ENCODE measurements at places on chromosomes 1 and 21.

GRCh38 chr1:66346057-66346795 is 187.7 kb upstream of the SGIP1 start:
- DNase-seq, result no peak

GRCh38 chr1:174209347-174210187 is 50.2 kb downstream of the RABGAP1L start:
- no peak for DNase-seq

- no peak for DNase-seq
Measured at GRCh38 chr21:45600248-45600647, 43.3 kb upstream of the PCBP3 start.

- no peak for DNase-seq
Measured at GRCh38 chr1:177469519-177469918, 298.8 kb downstream of the BRINP2 start.

DNA sequence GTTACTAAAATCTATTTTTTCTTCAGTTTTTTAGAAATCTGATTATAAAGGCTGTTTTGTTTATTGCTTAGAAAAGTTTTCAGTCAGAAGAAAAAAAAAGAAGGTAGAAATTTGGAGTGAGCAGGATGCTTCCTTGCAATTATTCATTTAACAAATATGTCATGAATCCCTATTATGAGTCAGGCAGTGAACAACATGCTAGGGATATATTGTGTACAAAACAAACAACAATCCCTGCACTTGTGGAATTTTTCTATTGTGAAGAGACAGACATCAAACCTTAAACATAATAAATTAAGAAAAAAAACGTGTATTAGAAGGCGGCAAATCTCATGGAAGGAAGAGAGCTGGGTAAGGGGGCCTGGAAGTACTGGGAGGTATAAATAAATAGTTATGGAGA is 664.1 kb upstream of the CAMK1G start:
- DNase-seq, result no peak

DNA sequence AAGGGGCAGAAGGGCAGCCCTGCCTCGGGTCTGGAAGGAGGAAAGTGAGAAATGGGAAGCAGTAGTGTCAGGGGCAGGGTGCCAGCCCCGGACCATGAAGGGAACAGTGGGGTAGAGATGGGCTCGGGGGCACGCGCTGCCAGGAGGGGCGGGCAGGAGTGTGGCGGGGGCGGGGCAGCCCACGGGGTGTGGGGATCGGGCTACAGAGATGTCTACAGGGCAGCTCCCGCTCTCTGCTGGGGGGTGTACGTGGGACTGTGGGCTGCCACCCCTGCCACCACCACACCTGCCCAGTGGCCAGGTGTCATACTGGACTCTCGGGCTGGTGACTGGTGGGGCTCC is 7.4 kb downstream of the ARHGEF16 start:
- DNase-seq, result no peak

- no peak for DNase-seq
Measured at GRCh38 chr1:61853583-61853982, 111.3 kb downstream of the PATJ start.

GRCh38 chr1:184340984-184341383 is 45.8 kb upstream of the C1orf21 start:
- no peak for DNase-seq

GRCh38 chr1:169526120-169526832 is 40.5 kb upstream of the SLC19A2 start:
- DNase-seq, result no peak

DNA sequence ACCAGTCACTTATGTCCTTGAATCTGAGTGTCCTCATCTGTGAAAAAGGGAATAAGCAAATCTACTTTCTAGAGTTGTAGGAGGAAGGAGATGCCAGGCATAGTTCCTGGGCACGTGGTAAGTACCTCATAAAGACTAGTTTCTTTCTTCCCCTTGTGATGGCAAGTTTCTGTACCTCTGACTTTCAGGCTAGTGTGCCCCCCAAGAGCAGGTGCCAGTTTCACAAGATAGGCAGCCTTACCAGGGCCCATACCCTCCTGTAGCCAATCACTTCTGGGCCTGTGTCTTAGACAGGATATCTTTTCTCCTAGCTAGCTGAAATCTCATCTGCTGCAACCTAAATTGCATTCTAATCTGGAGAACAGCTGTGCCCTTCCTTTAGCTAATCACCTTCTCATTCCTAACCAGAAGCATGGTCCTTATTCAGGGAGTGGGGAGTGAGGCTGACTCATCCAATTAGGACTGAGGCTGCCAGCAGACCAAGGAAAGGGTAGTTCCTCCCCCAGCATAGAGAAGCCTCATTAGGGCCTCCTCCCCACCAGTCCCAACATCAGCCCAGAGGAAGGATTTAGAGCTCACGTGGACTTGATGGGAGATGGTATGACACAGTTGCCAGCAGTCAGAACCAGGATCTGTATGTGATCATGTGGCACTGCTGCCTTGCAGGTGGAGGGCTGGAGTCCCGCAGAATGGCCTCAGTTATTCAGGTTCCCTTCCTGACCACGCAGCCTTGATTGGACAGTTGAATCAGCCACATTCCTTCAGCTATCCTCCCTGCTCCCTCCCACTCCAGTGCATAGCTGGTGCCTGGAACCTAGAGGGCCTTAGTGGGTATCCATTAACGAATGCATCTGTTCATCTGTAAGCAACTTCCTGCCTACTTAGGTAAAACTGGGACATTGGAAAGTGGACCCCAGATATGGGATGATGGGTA is 7.9 kb downstream of the KLHDC8A start:
- DNase-seq, result no peak

DNA sequence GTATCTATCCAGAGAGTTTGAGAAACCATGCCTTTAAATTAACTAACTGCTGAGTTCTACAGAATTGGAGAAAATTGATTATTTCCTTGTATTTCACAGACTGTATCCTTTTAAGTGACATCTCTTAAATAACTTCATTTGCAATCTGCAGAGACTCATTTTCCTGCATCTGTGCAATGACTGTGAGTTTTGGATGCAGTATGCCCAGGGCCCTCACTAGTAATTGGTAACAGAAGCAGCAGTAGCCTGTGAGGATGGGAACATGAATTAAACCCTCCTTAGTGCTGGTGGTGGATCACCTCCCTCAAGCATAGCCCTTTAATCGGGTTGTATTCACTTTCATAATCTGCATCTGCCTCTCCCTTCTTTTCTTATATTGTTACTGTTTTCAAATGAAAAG is 21.7 kb upstream of the SH3D21 start:
- no peak for DNase-seq

DNA sequence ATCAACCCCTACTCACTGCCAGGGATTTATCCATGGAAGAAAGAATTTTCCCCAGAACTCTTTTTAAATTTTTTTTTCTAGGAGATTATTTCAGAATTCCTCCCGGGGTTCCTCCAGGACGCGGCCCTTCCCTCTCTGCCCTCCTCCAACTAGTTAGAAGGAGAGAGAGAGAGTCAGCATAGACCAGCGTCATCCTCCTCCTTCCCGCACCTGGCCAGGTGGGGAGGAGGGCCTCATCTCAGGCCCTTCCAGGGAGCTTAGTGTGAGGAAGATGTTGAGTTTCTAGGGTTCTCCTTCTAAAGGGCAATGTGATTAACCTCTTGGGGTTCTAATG is 63.6 kb downstream of the CDK18 start:
- no peak for DNase-seq

GRCh38 chr1:77533660-77534305 is 148.7 kb downstream of the ZZZ3 start:
- peak; percentile 20 for DNase-seq

DNA sequence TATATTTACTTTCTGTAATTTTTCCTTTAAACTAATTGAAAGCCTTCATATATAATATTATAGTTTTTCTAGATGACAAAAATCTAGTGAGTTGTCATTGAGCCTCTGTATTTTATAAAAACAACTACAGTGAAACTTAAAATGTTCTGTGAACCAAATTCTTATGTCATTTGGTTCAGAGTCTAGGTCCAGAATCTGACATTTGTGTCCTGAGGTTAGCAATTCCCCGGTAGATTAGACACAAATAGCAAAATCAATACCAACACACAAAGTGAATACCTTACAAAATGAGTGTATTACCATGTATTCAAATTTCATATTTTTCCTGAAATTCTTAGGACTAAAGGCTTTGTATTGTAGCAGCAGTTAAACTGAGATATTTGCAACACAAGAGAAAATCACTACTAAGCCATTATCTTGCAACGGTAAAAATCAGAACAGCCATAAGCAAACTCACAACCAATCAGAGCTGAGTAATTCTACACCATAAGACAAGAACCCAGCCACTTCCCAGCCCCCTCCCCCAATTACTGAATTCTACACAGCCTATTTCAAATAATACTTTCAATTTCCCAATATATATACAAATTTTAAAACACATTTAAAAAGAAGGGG is 573.5 kb downstream of the SMYD3 start:
- no peak for DNase-seq

DNA sequence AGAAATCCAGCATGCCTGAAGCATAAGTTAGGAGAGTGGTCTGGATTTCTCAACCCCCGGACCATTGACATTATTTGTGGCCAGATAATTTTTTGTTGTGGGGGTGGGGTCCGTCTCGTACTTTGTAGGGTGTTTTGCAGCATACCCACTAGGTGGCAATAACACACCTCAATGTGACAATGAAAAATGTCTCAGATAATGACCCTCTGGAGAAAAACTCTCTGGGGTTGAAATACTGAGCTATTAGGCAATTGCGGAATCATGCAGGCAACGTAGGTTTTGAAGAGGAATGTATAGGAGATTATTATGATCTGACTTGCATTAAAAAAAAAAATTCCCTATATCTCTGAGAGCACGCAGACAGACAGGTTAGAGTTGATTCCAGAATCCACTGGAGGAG is 25.3 kb upstream of the RRP15 start:
- no peak for DNase-seq

DNA sequence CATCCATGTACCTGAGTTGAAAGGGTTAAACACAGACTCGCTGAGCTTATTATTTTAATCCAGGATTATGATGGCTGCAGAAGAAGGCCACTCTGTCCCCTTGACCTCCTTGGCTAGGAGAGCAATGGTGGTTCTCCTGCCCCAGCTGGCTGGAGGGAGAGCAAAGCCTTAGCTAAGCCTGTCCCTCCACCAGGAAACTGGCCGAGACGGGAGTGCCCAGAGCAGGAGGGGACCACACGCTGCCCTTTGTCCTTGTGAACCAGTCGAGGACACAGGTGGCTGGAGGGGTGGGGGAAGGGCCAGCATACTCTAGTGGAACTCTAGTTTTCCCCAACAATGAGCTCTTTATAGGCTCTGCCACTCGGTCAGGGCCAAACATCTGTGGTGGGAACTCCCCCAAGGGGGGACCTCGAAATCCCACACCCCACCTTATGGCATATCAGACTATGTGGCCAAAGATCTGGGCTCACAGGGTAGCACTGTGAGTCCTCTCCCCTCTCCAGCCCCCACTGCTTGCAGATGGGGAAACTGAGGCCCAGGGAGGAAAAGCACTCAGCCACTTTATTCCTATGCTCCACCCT is 12.9 kb downstream of the KIAA1614 start:
- no peak for DNase-seq

DNA sequence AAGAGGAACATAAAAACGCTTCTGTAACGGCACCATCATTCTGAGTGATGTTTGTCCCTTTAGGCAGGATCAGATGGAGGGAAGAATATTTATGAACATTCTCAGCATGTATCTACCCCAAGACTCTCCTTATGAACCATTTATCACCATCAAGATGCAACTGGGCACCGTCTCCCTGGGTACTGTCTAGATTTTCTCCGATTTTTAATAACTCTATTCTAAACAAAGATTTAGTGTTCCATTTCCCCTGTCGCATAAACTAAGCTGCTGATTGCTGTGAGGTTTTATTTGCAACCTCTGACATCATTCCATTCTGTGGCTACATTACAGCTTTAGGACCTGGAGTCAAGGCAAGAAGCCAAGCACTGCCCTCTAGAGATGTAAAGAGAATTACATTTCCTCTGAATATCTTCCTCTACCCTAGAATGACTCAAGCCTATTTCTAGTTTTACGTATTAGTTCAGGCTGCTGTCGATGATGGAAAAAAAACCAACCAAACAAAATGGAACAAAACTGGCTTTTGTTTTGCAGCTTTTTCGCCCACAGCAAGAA is 130.1 kb upstream of the MAP1LC3C start:
- no peak for DNase-seq

DNA sequence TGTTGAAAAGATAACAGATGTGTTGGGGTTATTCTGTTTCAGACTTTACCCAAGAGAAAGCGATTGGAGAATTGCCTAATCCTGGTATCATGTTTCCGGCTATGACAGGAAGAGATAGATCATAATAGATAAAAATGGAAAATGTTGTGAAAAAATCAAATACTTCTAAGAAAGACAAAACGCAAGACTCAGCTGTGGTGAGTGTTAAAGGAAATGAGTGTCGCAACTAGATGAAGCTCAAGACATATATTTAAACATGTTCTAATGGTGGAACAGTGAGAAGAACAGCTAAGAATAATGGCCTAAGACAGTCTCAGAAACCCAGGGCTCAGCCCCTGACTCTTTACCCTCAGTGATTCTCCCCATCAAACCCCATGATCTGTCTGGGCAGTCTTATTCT is 426.7 kb upstream of the RUNX1 start:
- no peak for DNase-seq

DNA sequence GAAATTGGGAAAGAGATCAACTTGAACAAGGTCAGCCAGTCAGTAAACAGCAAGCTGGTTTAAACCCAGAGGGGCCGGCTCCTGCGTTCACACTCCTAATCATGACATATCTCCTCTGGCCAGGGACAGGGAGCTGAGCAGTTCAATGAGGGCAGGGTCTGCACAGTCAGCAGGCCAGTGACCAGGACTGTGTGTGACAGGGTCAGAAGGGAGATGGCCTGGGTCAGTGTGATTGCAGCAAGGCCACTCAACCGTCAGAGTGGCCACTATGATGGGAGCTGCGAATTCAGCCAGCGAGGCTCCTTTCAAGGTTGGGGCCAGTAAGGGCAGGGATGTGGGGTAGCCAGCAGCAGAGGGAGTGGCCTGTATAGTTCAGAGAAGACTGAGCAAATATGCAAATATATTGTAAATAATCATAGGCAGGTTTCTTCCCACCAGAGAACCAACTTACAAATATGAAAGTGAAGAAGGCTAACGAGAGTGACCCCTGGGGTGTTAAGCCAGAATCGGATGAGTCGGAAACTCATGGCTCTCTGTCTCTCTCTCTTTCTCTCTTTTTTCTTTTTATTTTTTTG is 20.0 kb downstream of the NOL9 start:
- no peak for DNase-seq

DNA sequence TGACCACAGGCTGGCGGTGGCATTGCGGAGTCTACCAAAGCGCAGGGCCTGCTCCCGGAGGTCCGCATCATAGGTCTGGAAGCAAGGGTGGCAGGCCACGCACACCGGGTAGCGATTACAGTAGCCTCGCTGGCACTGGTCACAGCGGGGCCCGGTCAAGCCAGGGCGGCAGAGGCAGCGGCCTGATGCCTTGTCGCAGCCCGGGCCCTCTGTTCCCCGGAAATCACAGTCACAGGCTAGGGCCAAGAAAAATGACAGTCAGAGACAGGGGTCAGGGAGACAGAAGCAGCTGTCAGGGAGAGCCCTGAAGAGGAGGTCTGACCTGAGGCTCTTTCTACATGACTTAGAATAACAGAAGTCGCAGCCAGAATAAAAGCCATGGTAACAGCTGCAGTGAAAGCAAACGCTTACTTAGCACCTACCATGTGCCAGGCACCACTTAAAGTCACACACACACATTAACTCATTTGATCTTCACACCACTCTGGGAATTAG is 26.4 kb downstream of the LAMB3 start:
- no peak for DNase-seq

GRCh38 chr1:42765269-42765668 is 1.6 kb downstream of the P3H1 start:
- DNase-seq, result no peak
